CD8-positive, alpha-beta memory T cell (primary cell): ENCODE measurements at places on chromosomes 1 and 21.

- DNase-seq = no peak
Observed at GRCh38 chr1:87951852-87952251, 623.2 kb downstream of the LMO4 start.

DNA sequence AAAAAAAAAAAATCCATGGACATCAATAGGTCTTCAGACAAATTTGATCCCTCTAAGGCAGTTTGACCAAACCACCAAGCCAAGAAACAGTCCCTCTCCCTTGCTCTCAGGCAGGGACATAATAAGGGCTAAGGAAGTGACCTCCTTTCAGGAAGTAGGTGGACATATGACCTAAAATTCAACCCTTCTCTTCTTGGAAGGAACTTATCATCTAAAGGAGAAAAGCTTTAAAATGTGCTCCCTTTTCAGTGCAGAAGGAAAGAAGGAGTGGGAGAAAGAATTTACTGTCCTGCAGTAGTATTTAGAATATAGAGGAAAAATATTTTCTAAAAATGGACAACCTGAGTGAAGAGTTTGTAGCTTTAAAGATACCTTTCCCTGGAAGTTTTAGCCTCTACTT is 118.1 kb downstream of the DTL start:
- no peak for DNase-seq

DNA sequence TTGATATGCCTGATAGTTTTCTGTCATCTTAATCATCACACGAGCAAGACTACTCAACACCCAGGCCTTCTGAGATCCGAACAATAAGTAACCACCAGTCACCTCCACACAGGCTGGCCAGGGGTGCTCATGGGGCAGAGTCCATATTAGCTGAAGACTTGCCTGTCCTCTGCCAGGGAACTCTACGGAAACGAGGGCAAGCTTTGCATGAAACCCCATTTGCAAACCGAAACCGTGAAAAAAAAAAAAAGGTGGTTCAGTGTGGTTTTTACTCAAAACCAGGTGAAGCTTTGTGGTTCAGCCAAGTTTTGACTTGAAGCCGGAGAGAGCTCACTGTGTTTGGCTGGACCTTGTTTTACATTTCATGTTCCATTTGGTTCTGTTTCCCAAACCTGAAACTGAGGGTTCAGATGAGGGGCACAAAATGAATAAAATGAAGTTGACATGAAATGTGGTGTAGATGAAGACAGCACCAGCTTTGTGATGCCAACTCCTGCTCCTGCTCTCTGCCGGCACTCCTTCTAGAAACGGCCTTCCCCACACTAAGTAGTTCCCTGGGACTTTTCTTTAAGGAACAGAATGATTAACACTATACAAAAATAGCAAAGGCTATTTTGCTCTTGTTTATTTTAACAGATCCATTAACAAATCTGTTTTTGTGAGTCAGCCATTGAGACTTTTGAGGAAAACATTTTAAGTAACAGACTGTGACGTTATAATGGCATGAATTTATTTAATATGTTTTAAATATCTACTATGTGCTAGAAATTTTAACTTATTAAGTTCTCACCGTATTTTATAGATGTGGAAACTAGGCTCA is 74.7 kb downstream of the RUNX1 start:
- peak; percentile 30 for DNase-seq

DNA sequence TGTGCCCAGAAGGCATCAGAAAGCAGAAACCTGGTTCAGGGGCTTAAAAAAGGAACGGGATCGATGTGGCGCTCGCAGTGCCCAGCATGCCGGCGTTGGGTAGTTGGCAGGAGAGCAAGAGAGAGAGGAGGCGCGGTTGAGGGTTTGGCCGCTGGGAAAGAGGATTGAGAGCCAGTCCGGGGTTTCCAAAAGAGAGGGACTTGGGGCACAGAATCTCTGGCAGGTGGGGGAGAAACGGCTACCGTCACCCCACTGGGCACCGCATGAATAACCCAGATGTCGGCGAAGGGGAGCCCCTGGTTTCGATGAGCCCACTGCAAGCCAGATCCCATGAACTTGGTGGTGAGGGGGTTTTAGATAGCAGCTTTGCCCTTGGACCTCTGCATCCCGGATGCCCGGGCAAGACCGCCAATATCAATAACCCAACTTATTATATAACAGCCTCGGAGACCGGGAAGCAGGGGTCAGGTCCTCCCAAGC is 60.4 kb upstream of the ACOT11 start:
- no peak for DNase-seq

GRCh38 chr1:33348194-33348593 is 27.3 kb upstream of the A3GALT2 start:
- DNase-seq = no peak

- DNase-seq = peak; percentile 59
Observed at GRCh38 chr1:6601049-6601922, 1.4 kb downstream of the KLHL21 start.

DNA sequence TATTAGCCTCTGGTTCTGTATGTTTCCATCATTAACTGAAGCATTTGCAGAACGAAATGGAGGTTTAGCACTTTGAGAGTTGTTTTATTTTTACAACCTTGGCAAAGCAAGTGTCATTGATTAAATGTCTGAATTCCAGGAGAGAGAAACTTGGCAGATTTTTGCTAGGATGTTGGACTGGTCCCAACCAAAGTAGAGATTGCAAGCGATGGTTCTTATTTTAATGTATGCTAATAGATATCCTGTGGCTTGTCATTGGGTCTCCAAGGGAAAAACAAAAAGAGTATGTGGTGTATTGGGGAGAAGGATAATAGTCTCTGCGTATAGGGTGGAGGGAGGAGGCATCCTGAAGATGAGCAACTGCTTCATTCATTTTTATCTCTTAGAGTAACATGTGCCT is 457.2 kb upstream of the RUNX1 start:
- no peak for DNase-seq

DNA sequence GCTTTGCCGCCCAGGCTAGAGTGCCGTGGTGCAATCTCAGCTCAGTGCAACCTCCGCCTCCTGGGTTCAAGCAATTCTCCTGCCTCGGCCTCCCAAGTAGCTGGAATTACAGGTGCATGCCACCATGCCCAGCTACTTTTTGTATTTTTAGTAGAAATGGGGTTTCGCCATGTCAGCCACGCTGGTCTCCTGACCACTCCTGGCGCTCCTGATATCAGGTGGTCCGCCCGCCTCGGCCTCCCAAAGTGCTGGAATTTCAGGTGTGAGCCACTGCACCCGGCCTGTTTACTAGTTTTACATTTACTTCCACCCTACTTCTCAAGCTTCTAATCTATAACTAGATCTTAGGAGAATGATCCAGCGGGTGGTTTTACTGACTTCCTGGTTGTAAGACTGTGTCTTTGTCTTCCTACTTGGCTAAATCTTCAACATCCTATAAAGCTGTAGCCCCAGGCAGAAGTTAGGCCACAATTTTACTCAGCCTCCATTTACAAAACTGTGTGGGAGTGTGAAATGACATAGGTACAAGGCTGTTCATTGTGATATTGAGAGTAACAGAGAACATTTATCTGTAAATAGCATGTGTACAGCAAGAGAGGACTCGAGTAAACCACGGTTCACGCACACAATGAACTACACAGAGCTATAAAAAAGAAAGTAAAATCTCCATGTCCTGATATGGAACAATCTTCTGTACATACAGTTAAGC is 9.6 kb upstream of the POU2F1 start:
- DNase-seq = no peak

DNA sequence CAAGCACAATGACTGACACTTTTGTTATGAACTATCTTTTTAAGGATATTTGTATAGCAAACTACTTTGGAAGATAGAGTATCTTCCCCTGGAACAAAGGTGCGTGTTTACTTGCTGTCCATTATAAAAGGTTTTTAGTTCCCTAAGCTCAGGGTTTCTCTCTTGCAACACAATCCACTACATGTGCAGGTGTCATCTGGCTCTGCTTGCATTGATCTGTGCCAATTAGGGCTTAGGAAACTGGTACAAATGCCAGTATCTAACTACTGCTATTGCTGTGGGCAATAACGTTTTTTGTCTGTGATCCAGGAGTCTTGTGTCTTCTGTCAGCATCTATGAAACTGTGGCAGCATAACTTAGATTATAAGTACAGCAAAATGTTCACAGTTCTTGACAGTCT is 68.3 kb upstream of the ABCD3 start:
- DNase-seq = no peak

- no peak for DNase-seq
Observed at GRCh38 chr1:3405974-3406867, 48.2 kb upstream of the ARHGEF16 start.

- DNase-seq = peak; percentile 82
Observed at GRCh38 chr1:155086128-155086741, 7.6 kb downstream of the EFNA3 start.

DNA sequence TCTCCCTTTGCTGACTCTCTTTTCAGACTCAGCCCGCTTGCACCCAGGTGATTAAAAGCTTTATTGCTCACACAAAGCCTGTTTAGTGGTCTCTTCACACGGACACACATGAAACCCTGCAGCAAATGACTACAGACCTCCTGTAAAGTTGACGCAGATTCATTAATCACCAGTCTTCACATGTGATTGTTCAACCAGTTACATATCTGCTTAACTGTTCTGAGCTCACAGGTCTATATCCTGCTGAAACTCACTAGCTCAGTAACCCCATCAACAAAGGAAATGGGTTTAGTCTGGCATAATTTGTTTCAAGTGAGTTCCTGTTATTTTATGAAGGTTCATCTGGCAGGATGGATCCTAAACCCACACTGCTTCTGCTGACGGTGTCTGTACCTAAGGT is 68.4 kb upstream of the GJA8 start:
- no peak for DNase-seq

- DNase-seq = no peak
Observed at GRCh38 chr1:12594966-12595756, 22.8 kb downstream of the DHRS3 start.

GRCh38 chr21:20527731-20528460 is 470.3 kb upstream of the NCAM2 start:
- no peak for DNase-seq
